Hepatocyte (in vitro differentiated cells): ENCODE measurements at places on chromosomes 4 and X. TPM values are rescaled to one million over a fixed set of nuclear protein-coding genes. Genes with fewer than 3 reads are reported as not detected.

DNA sequence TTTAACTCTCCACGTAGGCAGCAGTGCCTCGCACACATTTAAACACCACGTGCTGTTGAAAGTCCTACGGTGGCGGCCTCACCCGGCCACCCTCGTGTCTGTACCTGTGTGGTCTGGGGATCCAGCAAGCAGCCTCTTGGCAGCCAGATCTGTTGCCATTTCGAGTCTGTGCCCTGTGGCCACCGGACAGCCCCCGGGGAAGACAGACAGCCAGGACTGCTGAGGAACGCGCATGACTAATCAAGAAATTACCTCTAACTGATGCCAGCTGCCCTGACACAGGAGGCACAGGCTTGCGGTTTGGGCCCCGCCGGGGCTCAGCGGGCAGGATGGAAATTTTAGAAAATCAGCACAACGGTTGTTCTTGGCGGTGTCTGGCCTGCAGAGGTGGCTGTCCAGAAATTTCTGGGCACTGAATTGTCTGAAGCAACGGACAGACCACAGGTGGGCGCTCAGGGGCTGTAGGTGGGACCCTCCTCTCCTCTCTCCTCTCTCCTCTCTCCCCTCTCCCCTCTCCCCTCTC, 15.6 kb upstream of the ASMTL start:
- DNase-seq: no peak

DNA sequence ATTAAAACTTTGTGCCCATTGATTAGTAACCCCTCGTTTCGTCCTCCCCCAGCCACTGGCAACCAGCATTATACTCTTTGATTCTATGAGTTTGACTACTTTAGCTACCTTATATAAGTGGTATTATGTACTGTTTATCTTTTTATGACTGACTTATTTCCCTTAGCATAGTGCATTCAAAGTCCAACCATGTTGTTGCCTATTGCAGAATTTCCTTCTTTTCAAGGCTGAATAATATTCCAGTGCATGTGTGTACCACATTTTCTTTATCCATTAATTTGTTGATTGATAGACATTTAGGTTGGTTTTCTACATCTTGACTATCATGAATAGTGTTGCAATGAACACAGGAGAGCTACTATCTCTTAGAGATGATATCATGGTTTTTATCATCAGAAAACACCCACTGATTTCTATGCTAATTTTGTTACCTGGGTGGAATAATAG, 3.2 kb downstream of the ALB start:
- DNase-seq: no peak

- DNase-seq: peak; percentile 58
Measured at GRCh38 chr4:6972911-6973310, 63.3 kb downstream of the TBC1D14 start.

GRCh38 chrX:129698150-129698549, 40.6 kb upstream of the XPNPEP2 start:
- no peak for DNase-seq

- DNase-seq: no peak
Measured at GRCh38 chr4:54687887-54688841, 30.4 kb downstream of the KIT start.

DNA sequence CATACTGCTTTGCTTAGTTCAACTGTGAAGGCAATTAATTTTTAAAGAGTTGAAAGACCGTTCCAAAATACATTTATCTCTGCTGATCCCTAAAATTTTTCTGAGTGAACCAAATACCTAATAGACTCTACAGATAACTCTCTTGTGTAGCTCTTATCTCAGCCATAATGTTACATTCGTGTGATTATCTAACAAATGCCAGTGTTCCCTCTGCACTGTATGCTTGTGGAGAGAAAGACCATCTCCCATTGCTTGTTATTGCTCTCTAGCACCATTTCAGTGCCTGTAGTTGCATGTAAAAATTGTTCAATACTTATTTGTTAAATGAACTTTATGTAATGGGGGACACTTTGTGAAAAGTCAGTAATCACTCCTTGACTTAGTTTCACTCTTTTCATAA, 81.3 kb upstream of the ATOH1 start:
- DNase-seq: no peak

GRCh38 chrX:153944140-153944799, at the start of gene RENBP:
Gene RENBP (minus strand): TSS chrX:153944643. CDS start chrX:153944610, 33 bp downstream.
- peak; percentile 63 for DNase-seq

DNA sequence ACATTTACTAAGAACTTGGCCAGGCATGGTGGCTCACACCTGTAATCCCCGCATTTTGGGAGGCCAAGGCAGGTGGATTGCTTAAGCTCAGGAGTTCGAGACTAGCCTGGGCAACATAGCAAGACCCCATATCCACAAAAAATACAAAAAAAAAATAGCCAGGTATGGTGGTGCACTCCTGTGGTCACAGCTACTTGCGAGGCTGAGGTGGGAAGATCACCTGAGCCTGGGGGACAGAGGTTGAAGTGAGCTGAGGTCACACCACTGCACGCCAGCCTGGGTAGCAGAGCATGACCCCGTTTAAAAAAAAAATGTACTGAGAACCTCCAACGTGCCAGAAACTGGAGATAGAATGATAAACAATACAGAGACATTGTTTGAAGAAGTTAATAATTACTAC, 8.0 kb downstream of the OPRPN start:
- no peak for DNase-seq

GRCh38 chr4:138500869-138501268, 258.7 kb upstream of the SLC7A11 start:
- DNase-seq: no peak

GRCh38 chrX:97587171-97587570, 703.5 kb downstream of the RPA4 start:
- DNase-seq: no peak

- no peak for DNase-seq
Measured at GRCh38 chr4:188263321-188263720, 124.1 kb downstream of the TRIML1 start.

GRCh38 chr4:21517126-21517859, 431.3 kb downstream of the KCNIP4 start:
- DNase-seq: no peak

- no peak for DNase-seq
Measured at GRCh38 chr4:8239661-8240060, 29.9 kb upstream of the HTRA3 start.

DNA sequence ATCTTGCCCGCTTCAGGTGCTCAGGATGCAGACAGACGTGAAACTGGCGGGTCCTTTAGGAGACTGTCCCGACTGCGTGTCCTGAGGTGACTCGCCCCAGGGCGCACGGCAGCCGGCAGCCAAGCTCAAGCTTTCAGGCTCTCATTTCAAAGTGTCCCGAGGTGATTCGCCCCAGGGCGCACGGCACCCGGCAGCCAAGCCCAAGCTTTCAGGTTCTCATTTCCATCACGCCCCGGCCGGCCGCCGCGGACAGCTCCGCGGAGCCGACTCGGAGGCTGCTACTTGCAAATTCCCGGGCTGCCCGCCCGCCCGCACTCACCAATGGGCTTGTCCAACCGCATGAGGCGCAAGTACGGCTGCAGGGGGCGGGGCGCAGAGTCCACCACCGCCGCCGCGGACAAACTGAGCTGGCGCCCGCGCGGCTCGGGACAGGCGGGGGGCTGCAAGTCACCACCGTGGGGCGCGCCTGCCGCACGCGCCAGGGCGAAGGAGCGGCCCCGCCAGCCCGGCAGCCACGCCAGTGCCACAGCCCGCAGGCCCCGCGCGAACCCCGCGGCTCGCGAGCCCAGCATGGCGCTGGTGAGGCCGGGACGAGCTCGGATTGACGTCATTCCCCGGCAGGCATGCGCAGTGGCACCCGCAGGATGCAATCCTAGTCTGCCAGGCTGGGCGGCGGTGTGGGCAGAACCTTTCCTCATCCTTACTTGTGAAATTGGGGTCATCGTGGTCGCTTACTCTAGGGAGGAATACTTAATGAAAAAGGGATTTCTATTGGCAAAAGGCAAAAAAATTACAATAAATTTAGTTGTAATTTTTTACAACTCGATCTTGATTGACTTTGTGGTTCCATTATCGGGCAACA, at the start of gene COQ2:
Gene COQ2 (minus strand): TSS at position 606 of the 862 bp plus-strand sequence. CDS start 34 bp downstream, at position 572.
- DNase-seq: peak; percentile 97

- DNase-seq: no peak
Measured at GRCh38 chr4:179112441-179113170, 1670.4 kb upstream of the AGA start.

DNA sequence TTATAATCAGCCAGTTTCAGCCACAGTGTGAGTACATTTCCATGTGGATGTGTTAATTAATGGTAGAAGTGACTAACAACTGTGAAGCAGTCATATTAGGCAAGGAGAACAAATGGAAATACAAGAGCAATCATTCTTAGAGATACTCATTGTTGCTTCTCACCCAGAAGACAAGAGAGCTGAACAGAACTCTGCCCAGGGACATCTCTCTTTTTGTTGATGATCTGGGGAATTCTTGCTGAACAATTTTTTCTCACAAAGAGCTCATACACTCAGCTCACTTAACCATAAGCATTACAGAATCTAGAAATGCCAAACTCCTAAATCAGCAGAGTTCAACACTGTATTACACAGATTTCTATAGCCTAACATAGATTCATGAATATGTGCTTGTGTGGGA, 150.1 kb downstream of the COMMD8 start:
- no peak for DNase-seq

CXCL8 gene
- 32.5 and 43.9 TPM in 2 replicates for total RNA-seq

FRAS1 gene
- 31.9 and 38.5 TPM in 2 replicates for total RNA-seq

CDS1 gene
- total RNA-seq: 21.3 and 24.3 TPM in 2 replicates

ANAPC4 gene
- 19.7 and 23.1 TPM in 2 replicates for total RNA-seq

MAGED1 gene
- total RNA-seq: 248 and 262 TPM in 2 replicates

RBM47 gene
- total RNA-seq: 126 and 137 TPM in 2 replicates

FHDC1 gene
- total RNA-seq: 3.1 TPM in 2 replicates

TLR8 gene
- 0.07 and 0.08 TPM in 2 replicates for total RNA-seq

MORC4 gene
- total RNA-seq: 31.2 and 35.7 TPM in 2 replicates
